ENCODE measurements at places on chromosomes 5 and 9.

DNA sequence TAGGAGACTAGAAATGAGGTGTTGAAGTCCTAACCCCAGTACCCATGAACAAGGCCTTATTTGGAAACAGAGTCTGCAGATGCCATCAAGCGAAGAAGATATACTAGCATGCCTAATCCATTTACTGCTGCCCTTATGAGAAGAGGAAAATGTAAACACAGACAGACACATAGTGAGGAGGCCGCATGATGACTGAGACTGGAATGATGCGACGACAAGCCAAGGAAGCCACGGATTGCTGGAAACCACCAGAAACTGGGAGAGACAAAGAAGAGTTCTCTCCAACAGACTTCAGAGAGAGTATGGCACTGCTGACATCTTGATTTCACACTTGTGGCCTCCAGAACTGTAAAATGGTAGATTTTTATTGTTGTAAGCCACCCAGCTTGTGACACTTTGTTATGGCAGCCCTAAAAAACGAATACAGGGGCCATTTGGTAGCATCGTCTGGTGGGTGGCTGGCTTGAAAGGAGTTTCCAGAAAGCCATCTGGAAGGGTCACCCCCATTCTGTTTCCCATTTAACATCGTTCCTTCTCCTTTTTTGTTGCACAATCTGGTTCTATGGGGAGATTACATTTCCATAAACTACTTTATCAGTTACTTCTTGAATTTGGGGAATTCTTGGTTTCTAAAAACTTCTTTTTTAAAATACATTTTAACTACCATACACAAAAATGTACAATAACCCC is 193.1 kb downstream of the HSD17B3 start:
- DNase-seq: no peak

GRCh38 chr5:4942831-4943178 is 197.3 kb upstream of the ADAMTS16 start:
- DNase-seq: no peak

DNA sequence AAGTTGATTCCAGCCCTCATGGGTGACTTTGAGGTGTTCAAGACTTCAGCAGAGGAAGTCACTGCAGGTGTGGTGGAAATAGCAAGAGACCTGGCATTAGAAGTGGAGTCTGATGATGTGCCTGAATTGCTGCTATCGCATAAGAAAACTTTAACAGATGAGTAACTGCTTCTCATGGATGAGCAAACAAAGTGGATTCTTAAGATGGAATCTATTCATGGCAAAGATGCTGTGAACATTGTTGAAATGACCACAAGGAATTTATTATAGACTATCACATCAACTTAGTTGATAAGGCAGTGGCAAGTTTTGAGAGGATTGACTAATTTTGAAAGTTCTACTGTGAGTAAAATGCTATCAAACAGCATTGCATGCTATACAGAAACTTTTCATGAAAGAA is 17.1 kb upstream of the POU4F3 start:
- no peak for DNase-seq

GRCh38 chr5:470961-471749 is 28.2 kb downstream of the EXOC3 start:
- no peak for DNase-seq
